ENCODE measurements at places on chromosomes 5 and 9.

DNA sequence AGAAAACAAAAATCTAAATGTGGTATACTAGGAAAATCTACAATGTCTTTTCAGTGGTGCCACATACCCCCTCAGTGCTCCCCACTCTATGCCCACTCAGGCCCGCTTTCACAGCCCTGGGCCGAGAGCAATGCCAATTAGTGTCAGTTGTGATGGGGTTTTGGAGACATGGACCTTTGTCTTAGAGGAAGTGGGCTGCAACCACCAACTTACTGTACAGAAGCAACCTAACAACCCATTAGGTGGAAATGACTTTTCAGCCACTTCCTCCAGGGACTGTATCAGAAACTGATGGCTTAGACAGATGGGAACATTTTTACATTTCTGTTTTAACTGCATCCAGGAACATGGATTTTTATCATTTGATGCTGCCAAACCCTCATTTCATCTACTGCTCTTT lies 268.0 kb downstream of the BNC2 start:
- DNase-seq: no peak

- no peak for DNase-seq
Measured at GRCh38 chr5:157198277-157198986, 17.8 kb downstream of the ITK start.

DNA sequence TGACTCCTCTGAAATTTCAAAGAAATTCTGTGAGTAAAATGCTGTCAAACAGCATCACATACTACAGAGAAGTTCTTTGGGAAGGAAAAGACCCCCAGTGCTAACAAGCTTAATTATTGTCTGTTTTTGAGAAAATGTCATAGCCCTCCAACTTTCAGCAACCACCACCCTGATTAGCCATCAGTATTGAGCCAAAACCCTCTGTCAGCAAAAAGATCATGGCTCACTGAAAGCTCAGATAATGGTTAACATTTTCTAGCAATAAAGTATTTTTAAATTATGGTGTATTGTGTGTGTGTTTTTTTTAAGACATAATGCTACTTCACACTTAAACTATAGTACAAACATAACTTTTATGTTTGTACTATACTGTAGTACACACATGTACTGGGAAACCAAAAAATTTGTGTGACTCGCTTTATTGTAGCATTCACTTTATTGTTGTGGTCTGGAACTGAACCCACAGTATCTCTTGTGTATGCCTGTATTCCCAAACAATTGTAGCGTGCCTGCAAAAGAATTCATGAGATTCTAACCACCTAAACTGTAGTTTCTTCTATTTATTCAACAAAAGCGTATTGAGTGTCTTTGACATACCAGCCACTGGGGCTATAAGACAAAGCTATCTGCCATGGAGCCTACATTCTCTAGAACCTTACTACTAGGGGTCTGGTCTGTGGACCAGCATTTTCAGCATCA lies 31.6 kb downstream of the TLE4 start:
- DNase-seq: no peak

DNA sequence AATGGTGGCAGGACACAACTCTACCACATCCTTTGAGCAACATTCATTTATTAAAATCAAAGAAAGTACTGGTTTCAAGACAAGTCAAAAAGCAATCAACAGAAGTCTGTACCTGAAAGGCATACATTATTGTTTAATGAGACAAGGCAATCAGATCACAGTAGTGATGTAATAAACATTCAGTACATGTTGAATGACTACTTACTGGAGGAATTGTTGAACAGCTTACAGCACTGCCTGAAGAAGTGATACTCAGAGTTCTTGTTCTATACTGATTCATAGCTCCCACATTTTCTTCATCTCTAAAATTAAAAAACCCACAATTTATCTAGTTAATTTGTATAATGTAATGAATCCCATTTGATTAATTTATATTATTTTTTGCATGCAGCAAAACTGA lies 18.2 kb downstream of the RIOK2 start:
- no peak for DNase-seq

GRCh38 chr5:152593388-152593787 lies 188.3 kb upstream of the NMUR2 start:
- no peak for DNase-seq

DNA sequence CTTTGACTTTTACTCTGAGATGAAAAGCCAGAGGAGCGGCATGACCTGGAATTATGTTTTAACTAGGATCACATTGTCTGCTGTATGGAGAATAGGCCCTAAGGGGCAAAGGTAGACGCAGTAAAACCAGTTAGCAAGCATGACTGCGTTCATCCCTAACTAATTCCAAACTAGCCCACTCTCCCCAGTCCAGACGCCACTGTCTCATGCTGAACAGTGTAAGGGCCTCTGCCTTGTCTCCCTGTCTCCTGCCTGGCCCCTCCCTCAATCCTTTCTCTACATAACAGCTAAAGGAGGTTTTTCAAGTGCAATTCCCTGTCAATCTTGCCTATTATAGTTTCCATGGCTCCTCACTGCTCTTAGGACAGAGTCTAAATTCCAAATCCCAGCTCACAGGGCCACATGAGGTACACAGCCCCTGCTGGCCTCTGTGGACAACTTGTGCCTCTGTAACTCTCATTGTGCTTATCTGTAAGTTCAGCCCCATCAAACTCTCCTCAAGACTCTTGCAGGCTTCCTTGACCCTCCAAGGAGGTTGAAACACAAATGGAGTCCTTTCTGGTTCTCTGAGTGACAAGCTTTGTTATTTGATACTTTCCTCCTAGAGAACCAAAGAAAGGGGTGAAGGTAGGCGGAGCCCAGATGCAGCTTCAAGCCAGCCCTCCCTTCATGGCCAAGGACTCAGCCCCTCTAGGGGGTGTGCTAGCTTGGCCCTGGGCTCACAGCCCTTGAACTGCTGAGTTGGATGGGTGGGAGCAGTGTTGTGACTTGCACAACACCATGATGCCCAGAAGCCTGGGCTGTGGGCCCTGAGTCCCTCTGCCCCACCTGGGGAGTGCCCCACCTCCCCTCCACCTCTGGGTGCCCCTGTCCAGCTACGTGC lies 16.0 kb upstream of the SLC22A4 start:
- no peak for DNase-seq

- no peak for DNase-seq
Measured at GRCh38 chr5:107578051-107578635, 92.6 kb downstream of the EFNA5 start.

- no peak for DNase-seq
Measured at GRCh38 chr5:113703266-113703665, 189.8 kb downstream of the YTHDC2 start.

DNA sequence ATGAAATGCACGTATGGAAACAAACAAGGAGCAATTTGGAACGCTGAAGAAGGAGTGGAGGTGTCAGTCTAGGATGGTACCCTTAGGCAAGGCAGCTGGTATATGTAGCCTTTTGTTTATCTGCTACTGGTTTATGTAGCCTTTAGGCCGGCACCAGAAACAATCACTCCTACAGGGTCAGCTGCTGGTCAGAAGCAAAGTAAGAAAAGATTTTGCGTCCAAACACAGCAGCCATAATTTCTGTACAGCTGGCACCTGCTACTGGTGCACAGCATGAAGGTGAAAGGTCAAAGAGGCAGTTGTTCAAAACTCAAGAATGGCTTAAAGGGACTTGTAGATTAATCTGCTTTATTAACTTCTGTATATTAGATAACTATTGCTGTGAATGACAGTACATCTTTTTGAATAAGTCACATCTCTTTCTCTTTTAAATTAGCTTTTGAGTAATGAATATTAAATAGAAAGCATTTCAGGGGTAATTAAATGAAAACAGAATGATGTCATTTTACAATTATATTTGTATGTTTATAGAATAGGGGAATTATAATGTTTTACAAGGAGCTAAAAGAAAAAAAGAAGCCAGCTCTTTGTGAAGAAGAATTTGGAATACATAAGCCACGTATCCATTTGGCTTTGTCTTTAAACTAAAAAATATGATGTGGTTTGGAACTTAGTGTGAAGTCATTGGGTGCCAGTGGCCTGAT lies 33.1 kb upstream of the TLX3 start:
- DNase-seq: no peak
